ENCODE measurements at places on chromosomes 4 and X.

- H3K27ac ChIP-seq: no peak overlapping the region
- H3K36me3 ChIP-seq: no peaks in the 10 kb centered on the region
- no peaks in the 10 kb centered on the region for H3K27me3 ChIP-seq
These were observed 455.4 kb upstream of the ADGRL3 start for GRCh38 chr4:60744767-60745166.

GRCh38 chr4:177250056-177250696 lies 59.5 kb upstream of the NEIL3 start:
- H3K4me3 ChIP-seq: peak overlapping the region; percentile 31
- no peak overlapping the region for H3K27ac ChIP-seq

GRCh38 chr4:184021389-184021788 lies 116.3 kb downstream of the STOX2 start:
- H3K27me3 ChIP-seq: no peaks in the 10 kb centered on the region
- no peaks in the 10 kb centered on the region for H3K4me1 ChIP-seq
- no peak overlapping the region for H3K4me3 ChIP-seq

GRCh38 chr4:173332963-173333657 lies 1.0 kb downstream of the HMGB2 start:
- H3K4me1 ChIP-seq: peaks cover 26% of the 10 kb centered on the region
- DNase-seq: no peak
- H3K27me3 ChIP-seq: no peaks in the 10 kb centered on the region
- peaks cover 12% of the 10 kb centered on the region for H3K36me3 ChIP-seq
- H3K4me3 ChIP-seq: peak overlapping the region; percentile 93
- H3K27ac ChIP-seq: peak overlapping the region; percentile 96

- H3K4me1 ChIP-seq: no peaks in the 10 kb centered on the region
- H3K36me3 ChIP-seq: no peaks in the 10 kb centered on the region
- H3K27me3 ChIP-seq: no peaks in the 10 kb centered on the region
- H3K4me3 ChIP-seq: no peak overlapping the region
- DNase-seq: no peak
These were observed 93.2 kb upstream of the AP1S2 start for GRCh38 chrX:15947648-15948317.

DNA sequence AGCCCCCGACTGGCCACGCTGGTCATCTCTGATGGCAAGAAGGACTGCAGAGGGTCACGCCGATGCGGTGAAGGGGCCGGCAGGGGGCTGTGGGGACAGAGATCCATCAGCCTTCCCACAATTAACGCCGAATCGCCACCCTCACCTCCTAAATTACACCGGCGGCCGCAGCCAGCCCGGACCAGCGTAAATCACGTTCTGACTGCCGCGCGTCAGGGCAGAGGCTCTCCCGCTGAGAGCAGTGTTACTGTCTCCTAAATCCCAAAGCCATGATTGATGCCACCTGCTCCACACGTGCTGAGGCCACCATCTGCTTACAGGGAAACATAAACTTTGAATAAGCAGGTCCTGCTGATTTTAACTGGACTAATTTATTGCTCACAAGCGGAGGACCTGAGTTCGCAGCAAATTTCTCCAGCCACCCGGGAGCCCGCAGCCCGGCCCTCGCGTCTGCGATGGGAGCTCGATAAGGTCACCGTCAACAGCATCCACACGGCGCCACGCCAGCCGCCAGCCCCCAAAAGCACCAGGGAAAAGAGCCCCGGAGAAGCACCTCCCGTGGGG lies 127.3 kb upstream of the NKX1-1 start:
- H3K36me3 ChIP-seq: no peaks in the 10 kb centered on the region
- H3K4me3 ChIP-seq: no peak overlapping the region
- no peak overlapping the region for H3K27ac ChIP-seq
- DNase-seq: no peak
- H3K27me3 ChIP-seq: peaks cover 15% of the 10 kb centered on the region
- H3K4me1 ChIP-seq: no peaks in the 10 kb centered on the region

DNA sequence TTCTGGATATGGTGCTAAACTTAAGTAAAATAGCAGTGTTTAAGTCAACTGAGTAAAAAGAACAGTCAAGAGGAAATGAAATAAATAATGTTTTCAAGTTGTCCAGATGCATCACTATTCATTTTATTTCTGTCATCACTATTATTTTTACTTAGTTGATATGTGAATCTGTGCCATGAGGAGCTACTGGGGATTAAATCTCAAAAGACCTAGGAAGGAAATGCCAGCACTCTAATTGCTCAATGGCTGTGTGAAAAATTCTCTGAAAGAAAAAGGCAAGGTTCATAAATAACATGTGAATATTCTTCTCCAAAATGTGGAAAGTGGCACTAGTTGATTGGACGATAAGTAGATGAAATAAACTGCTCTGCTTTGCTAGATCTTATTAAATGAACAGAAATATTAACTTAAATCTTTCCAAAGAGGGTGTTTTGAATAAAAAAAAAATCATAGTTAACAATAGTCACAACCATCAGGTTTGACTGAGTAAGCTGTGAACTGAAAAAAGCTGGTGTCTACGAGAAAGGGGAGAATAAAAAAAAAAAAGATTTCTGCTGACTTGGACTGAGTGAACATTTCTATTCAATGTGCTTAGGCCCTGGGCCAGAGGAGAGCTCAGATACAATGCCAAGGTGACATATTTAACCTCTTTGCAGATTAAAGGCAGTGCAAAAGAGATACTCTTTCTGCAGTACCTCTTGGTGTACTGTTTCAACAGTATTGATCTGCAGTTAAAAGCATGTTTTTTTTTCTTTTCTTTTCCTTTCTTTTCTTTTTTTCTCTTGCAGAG lies 1.6 kb downstream of the SPARCL1 start:
- H3K4me3 ChIP-seq: no peak overlapping the region
- H3K27ac ChIP-seq: no peak overlapping the region
- no peaks in the 10 kb centered on the region for H3K27me3 ChIP-seq
- H3K36me3 ChIP-seq: no peaks in the 10 kb centered on the region
- peaks cover 2% of the 10 kb centered on the region for H3K4me1 ChIP-seq

GRCh38 chr4:182339221-182339641 lies 96.0 kb downstream of the TENM3 start:
- 0 out of 2 replicates have a peak, but pooled peaks cover 8% of the 10 kb centered on the region for H3K27me3 ChIP-seq
- DNase-seq: no peak
- no peaks in the 10 kb centered on the region for H3K4me1 ChIP-seq
- no peak overlapping the region for H3K27ac ChIP-seq
- no peaks in the 10 kb centered on the region for H3K36me3 ChIP-seq
- no peak overlapping the region for H3K4me3 ChIP-seq

Measured in HCT116 (cell line).